Mesenchymal stem cell (in vitro differentiated cells and primary cell): ENCODE measurements at places on chromosomes 5 and 9.
A peak's percentile ranks its signal among the peaks of the same experiment; 100 is the strongest.

GRCh38 chr9:3006851-3007250 is 163.0 kb upstream of the PUM3 start:
- DNase-seq: no peak

DNA sequence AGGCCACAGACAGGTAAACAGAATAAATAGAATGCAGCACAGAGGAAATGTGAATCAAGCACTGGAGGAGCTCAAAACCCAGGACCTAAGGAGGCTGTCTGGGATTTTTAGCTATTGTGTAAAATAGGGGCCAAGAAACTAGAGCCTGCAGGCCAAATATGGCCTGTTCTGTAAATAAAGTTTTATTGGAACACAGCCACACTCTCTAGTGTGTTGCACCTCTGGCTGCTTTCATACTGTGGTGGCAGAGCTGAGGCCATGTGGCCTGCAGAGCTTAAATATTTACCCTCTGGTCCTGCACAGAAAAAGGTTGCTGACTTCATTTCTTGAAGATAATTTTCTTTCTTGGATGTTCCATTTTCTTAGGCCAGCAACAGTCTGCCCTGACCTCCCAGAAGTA is 136.4 kb downstream of the WDR41 start:
- no peak for DNase-seq

DNA sequence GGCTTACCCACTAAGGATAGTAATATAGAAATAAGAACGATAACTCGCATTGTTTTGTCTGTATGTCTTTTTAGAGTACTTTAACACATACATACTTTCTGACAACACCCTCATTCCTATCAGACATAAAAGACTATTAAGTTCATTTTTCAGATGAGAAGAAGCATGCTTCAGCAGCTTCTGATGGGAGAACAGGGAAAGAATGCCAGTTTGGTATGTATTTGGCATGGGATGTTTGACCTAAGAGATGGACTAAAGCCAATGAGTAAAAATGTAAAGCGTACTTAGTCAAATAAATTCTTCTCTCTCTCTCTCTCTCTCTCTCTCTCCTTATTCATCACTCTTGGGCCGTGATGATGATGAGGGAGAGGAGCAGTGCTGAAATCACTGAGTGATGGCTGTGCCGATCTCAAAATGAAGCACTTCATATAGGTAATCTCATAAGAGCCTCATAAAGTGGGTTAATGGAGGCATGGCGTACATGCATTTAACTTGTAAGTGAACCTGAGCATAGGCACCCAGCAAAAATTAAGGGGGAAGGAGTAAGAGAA is 71.5 kb downstream of the SLIT3 start:
- DNase-seq: no peak

- DNase-seq: no peak
Observed at GRCh38 chr5:139275956-139276355, 17.6 kb upstream of the MATR3 start.

- DNase-seq: peak; percentile 59
Observed at GRCh38 chr5:134226441-134227192, 744 bp upstream of the PPP2CA start.

DNA sequence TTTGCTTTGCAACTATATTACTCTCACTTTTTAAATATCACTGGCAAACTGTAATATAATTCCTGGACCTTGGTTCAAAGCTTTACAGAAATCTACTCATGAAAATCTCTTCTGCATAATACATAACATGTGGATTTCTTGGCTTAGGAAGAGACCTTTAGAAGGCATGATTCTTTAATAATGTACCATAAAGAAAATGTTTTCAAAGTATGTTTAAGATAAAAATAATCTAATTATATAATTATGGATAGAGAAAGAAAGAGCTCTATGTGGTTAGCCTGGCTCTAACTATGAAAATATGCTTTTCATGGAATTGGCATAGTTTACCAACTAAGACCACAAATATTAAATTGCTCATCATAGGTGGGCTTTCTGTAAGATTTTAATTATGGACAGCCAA is 817.8 kb downstream of the TLE1 start:
- DNase-seq: no peak

DNA sequence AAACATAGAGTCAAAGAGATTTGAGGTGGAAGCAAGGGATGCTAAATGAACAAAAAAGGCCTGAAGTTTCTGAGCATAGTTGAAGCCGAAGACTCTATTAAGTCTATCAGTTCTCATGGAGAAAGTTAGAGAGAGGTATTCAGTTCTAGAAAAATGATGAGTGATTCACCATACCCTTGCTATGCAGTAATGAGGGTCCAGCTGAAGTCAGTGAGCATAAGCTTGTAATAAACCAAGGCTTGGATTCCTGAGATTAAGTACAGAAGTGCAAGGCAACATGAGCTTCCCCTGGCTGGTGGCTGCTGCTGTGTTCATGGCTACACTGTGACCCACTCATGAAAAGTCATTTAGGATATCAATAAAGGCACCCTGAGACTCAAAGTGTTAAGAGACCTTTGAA is 129.7 kb upstream of the MTAP start:
- no peak for DNase-seq

- no peak for DNase-seq
Observed at GRCh38 chr9:111561165-111561719, 36.3 kb downstream of the ZNF483 start.

- peak; percentile 49 for DNase-seq
Observed at GRCh38 chr5:173242675-173243121, 7.7 kb upstream of the NKX2-5 start.

GRCh38 chr5:101866473-101866872 is 429.6 kb downstream of the SLCO4C1 start:
- DNase-seq: no peak

GRCh38 chr9:114390952-114391351 is 3.2 kb upstream of the AKNA start:
- DNase-seq: no peak

- peak; percentile 64 for DNase-seq
Observed at GRCh38 chr5:59095480-59095879, 512.6 kb downstream of the RAB3C start.

- DNase-seq: no peak
Observed at GRCh38 chr9:12163723-12164458, 529.3 kb upstream of the TYRP1 start.

DNA sequence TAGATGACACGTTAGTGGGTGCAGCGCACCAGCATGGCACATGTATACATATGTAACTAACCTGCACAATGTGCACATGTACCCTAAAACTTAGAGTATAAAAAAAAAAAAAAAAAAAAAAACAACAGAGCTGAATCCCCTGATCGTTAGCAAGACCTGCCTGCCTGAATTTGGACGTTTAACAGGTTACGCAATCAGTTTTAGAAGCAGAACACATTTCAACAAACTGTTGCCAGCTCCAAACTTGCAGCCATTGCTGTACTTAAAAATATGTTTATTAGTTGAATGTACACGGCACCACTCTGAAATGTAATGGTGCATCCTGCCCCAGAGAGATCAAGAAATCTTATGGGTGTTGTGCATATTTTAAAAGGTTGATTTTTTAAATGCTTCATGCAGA is 680.0 kb downstream of the TLE4 start:
- no peak for DNase-seq

DNA sequence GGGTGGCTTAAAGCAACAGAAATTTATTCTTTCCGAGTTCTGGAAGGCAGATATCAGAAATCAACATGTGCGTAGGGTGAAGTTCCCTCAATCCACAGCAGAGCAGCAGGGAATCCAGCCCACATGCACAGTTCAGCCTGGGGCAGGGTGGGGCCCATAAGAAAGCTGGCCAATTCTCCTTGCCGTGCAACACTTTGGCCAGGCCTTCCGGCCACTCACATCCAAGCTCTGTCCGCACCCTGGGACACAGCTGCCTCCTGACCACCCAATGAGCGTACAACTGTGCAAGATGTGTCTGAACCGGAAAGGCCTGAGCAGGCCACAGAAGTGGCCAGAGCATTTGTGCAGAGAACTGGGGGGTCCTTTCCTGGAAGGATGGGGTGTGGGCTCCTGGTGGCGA is 274.9 kb downstream of the GADD45G start:
- no peak for DNase-seq

DNA sequence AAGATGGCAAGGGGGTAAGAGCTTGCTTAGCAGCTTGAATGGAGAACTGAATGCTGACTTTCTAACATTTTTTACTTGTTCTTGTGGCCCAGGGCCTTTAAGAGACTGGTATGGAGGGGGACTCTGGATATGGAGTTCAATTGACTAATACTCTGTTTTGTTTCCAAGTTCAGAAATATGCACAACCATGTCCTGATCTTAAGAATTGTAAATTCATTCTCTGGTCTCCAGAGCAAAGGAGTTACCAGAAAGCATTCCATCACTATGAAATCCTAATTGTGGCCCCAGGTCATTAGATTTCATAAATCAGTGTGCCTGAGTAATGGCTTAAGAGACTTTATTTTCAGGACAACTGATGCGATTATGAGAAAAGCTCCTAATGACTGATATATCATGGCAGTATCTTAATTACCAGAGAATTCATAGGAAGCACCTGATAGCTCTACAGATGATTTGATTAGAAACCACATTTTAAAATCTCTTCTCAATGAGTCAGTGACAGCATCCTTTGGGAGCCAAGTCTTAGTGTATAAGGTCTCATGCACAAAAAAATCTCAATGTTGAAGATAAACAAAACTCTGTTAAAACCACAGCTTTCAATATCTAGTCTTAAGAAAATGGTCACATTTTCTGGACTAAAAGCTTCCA is 613.6 kb upstream of the KLF4 start:
- peak; percentile 59 for DNase-seq

DNA sequence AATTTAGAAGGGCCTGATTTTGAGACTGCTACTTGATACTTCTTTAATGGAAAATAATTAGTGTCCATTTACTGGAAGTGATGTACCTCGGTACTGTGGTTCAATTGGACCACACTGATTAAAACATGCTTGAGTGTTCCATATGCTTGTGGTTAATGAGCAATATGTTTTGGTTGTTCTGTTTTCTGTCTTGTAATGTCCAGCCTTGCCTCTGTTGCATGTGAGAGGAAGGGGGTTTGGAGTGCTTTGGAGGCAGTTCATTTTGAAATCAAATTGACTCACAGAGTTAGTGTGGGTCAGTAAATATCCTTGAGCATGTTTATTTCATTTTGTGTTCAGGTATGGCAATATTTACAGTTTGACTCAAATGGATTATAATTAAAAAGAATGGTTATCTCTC is 334.4 kb downstream of the ARHGEF28 start:
- peak; percentile 82 for DNase-seq

GRCh38 chr9:105679257-105680022 is 14.9 kb upstream of the TMEM38B start:
- no peak for DNase-seq

- no peak for DNase-seq
Observed at GRCh38 chr9:123883634-123884033, 46.3 kb downstream of the DENND1A start.

GRCh38 chr5:28286566-28286965 is 1248.2 kb upstream of the CDH9 start:
- DNase-seq: no peak
